Stomach (tissue), 19 donors: ENCODE measurements at places on chromosomes 13 and 19. TPM values are rescaled to one million over a fixed set of nuclear protein-coding genes. Genes with fewer than 3 reads are reported as not detected.

- no peak for DNase-seq
Observed at GRCh38 chr19:1502433-1503088, 10.3 kb downstream of the ADAMTSL5 start.

KLK2 gene
- 94.6 TPM for total RNA-seq

- no peak for DNase-seq
Observed at GRCh38 chr19:45906221-45906620, 3.8 kb upstream of the MYPOP start.

GRCh38 chr19:30802424-30803013 is 430.3 kb downstream of the ZNF536 start:
- DNase-seq, result no peak

- DNase-seq, result peak; percentile 23
Observed at GRCh38 chr19:42191330-42191729, 26.1 kb downstream of the DEDD2 start.
